ENCODE measurements at places on chromosomes 4 and X. TPM values are rescaled to one million over a fixed set of nuclear protein-coding genes. Genes with fewer than 3 reads are reported as not detected.

- no peak for DNase-seq
Observed at GRCh38 chr4:52982255-52982945, 120.3 kb downstream of the RASL11B start.

- peak; percentile 92 for DNase-seq
Observed at GRCh38 chr4:89056953-89057398, at the start of gene FAM13A. FAM13A (minus strand) TSS chr4:89057185; CDS start chr4:89056964, 221 bp downstream.

GRCh38 chrX:48560681-48561080, 13.6 kb upstream of the RBM3 start:
- no peak for DNase-seq

- DNase-seq, result no peak
Observed at GRCh38 chrX:9654929-9655328, 110.7 kb downstream of the GPR143 start.

PLK4 gene
- polyA plus RNA-seq, result 26.3 TPM

GRCh38 chr4:173343832-173344397, 9.8 kb upstream of the HMGB2 start:
- no peak for DNase-seq

- DNase-seq, result no peak
Observed at GRCh38 chr4:173448103-173448502, 49.2 kb upstream of the SCRG1 start.

SORBS2 gene
- 65.0 TPM for polyA plus RNA-seq

All from right renal cortex interstitium (tissue), 3 donors.